ENCODE measurements at places on chromosomes 6 and 20. TPM values are rescaled to one million over a fixed set of nuclear protein-coding genes. Genes with fewer than 3 reads are reported as not detected.

DNA sequence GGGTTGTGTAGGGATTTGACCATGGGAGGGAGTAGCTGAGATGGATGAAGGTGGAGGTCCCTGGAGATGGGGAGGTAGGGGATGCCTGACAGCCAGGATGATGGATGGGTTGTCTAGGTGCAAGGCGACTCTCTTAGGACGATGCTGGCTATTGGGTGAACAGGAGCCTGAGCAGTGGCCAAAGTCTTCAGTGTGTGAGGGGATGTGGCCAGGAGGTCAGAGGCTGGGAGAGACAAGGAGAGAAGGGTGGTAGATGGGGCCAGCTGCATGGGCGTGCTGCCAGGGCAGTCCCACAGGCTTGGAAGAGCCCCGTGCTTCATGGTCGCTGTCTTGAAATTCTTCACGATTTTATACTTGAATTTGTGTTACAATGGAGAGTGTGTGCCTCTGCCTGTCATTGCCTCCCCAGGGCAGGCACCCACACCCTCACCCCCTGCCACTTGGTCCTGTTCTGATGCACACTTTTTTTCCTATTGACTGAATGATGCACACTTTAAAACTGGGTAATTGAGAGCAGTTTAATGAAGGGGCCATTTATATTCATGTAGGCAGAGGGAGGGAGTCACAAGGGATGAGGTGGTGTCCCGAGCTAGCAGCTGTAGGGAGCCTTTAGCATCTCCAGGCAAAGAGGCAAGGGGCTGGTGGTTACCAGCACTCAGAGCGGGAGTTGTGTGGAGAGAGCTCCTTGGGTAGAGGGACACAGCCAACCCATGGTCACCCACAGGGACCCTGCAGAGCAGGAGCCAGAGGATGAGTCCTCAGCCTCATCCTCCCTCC, 120.7 kb downstream of the DHX35 start:
- DNase-seq = no peak

DNA sequence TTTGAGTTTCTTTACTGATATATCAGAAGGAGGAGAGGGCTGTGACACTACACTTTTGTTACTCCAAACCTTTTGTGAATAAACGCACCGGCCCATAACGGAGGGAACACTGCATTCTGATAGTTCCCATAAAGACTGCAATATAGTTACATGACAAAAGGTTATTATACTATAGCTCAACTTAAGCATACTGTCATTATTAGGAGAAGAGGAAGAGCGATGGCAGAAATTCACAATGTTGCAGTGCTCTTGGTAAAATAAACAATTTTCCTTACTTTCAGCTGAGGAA, 2.3 kb upstream of the PDE10A start:
- DNase-seq = no peak

DNA sequence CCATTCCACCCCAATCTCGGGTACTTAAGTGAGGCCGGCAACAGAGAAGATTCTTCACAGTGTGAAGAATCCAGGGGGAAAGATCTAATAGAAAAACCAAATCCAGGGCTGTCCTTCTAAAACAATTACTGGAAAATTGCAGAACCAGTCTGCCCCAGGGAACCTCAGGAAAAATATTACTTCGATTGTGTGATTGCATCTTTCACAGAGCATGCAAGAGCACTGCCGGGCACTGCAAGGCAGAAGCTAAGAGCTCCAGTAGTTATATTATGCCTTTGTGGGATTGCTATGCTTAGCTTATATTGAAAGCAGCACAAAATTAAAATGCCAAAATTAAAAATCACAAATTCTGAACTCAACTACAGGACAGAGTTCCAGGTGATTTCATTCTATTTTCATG, 175.9 kb downstream of the HACE1 start:
- DNase-seq = no peak

DNA sequence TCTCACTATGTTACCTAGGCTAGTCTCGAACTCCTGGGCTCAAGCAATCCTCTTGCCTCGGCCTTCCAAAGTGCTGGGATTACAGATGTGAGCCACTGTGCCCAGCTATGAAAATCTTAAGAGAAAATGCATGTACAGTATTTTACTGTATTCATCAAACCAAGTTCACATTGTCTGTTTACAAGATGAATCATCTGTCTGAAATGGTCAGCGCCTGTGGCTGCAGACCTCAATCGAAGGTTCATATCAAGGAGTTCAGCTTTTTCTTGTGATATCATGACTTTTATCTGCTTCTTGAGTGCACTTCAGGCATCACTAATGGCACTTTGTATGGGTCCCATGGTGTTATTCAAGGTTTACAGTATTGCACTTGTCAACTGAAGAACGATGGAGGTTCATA, 155.1 kb downstream of the SLC16A10 start:
- DNase-seq = no peak

DNA sequence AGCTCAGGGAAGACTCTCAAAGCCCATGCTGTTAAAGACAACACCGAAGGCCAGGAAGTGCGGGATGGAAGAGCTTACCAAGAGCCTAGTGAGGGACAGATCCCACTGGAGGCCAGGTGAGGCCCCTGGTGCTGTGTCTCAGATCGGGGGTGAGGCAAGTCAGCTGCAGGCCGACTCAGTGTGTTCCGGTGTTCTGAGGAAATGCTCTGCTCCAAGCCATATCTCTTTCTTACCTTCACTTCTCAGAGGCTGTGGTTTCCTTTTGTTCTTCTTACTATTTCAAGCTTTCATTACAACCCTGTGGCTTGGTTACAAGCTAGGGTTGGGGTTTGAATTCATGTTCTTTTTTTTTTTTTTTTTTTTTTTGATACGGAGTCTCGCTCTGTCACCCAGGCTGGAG, 114.3 kb upstream of the ZFP64 start:
- DNase-seq = no peak

ISM1 gene
- polyA plus RNA-seq = not detected

KCNK15 gene
- 0.05 TPM for polyA plus RNA-seq

RAET1G gene
- polyA plus RNA-seq = 2.1 TPM

GGTLC1 gene
- not detected for polyA plus RNA-seq
